Renal cortex interstitium (tissue), 15 donors: ENCODE measurements at places on chromosomes 2 and 18.

GRCh38 chr2:131035826-131036231 lies 57.4 kb downstream of the FAM168B start:
- DNase-seq, result no peak

- no peak for DNase-seq
Observed at GRCh38 chr2:210474776-210475175, 1.8 kb downstream of the LANCL1 start.

DNA sequence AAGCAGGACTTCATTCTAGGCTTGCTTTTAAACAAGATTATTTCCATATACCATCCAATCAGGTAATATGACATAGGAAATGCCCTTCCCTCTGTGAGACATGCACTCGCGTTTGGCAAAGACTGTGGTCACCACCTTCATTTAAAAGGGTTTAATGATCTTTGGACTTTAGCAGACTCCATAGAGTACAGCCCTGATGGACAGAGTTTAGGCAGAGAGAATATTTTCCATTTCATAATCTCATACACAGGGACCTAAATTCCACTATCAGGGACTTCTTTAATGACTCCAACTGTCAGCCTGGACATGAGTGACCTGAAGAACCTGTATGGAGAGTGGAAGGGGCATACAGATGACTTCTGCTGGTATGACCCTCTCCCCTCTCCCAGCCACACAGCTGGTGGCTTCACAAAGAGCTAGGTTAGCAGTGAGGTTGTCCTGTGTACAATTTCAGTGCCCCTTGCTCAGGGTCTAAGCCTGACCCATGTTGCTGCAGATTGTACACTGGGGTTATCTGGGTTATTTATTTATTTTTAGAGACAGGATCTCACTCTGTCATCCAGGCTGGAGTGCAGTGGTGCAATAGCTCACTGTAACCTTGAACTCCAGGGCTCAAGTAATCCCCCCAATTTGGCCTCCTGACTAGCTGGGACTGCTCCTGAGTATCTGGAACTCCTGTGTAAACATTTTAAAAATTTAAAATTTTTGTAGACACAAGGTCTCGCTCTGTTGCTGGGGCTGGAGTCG lies 59.2 kb downstream of the PTPRM start:
- DNase-seq, result no peak

DNA sequence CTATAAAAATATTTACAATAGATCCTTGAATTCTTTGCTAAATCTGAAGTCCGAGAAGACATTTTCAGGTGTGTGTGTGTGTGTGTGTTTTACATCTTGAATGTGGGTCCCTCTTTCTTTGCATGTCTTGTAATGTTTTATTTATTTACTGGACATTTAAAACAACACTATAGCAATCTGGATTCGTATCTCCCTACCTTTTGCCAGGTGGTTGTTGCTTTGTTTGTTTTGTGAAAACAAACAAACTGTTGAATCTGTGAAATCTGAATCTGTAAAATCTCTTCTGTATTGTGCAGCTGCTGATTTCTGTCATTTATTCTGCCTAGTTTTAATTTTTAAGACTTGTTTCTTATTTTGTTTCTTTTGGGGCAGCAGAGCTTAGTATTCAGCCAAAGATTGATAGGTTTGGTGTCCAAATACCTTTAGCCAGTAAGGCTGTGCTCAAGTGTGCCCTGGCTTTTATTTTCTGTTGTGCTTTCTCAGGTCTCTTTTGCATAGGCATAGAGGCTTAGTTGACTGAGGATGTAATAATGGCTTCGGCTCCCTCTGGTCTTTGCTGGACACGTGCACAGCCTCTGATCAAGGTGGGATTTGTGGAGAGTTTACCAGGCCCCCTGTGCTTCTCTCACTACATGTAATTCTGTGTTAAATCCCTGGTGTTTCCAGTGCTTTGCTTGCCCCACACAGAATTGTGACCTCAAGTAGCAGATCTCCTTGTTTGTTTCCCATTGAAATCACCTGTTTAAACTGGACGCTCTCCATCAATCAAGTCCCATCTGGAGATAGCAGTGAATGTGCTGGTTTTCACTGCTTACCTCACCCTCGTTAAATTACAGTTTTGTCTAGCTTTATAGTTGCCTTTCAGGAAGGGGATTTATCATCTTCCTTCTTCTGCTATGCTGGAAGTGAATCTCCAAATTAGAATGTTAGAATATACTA lies 71.1 kb downstream of the BIRC6 start:
- DNase-seq, result no peak

DNA sequence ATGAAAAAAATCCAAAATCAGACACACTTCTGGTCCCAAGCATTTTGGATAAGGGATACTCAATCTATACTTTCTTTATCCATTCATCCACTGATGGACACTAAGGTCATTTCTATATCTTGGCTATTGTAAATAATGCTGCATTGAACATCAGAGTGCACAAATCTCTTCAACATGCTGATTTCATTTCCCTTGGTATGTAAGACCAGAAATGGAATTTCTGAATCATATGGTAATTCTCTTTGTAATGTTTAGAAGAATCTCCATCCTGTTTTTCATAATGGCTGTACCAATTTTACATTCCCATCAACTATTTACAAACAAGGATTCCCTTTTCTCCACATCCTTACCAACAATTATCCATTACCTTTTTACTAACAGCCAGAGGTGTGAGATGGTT lies 33.7 kb upstream of the MCM6 start:
- DNase-seq, result no peak

DNA sequence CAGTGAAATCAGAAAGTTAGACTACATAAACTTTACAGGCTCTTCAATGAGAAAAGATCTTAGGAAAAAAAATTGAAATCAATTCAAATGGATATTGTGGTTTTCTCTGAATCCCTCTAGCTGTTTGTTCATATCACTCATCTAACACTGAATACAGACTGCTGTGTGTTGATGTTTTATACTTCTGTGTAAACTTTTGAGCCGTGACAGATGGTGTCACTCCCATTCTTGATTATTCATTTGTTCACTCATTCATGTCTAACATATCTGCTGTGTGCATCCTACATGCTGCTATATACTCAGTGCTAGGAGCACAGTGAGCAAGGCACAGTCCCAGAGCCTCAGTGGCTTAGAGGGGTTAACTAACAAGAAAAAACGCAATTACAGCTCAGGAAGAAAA lies 12.6 kb downstream of the KLHL23 start:
- DNase-seq, result no peak

GRCh38 chr2:98935777-98936352 lies at the start of gene CRACDL:
CRACDL (minus strand) TSS chr2:98936225; CDS start chr2:98846800, 89,425 bp downstream.
- DNase-seq, result no peak

GRCh38 chr2:9791711-9792110 lies 51.6 kb upstream of the TAF1B start:
- no peak for DNase-seq

DNA sequence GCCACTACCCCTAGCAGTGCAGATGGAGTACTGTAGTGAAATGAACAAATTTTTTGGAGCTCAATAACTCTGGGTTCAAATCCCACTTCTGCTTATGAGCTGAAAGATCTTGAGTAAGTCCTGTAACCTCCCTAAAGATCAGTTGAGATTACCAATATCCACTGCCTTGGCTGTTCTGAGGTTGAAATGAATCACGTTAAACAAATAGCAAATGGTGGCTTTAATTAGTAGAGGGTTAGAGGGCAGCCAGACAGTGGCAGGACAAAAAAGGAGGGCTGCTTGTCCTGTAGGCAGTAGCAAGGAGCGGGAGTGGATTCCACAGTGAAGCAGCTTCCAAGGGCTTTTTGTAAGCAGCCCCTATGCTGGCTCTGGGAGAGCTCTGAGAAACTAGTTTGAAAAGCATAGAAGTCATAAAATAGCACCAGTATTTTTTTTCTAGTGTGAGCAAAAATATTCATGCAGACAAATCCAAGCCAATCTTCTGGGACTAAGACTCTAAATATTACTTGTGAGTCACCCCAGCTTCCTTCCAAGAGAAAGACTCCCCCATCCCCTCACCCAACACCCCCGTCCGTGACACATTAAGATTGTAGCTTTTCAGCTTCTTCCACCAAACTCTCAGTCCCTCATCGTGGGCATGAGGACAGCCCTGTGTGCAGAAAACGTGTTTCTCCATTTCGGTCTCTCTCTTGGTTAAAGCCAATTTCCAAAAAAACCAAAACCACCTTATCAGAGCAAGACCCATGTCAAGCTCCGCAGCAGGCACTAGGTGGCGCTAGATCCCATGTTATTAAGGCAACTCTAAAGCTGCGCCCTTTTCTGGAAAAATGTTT lies 123.5 kb upstream of the LGALSL start:
- DNase-seq, result peak; percentile 92

DNA sequence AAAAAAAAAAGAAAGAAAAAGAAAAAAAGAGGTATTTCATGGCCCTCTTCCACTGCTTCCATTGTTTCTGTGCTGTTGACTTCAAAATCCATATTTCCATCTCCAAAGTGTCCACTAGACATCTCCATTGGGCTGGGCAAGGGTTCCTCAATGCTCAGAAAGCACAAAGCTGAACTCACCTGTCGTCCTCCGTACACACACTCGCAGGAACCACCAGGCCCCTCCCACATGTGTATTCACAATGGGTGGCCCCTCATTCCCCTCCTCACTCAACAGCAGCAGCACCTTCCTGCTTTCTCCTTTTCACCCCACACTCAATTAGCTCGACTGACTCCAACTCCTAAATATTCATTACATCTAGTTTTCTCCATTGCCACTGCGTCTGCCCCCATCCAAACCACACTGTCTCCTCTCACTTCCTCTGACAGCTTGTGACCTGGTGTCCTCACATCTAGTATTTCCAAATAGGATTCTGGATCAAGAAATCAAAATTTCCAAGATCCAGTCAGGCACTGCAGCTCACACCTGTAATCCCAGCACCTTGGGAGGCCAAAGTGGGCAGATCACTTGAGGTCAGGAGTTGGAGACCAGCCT lies 25.2 kb downstream of the OSBPL1A start:
- DNase-seq, result no peak

GRCh38 chr2:3461801-3462492 lies 57.4 kb downstream of the ADI1 start:
- no peak for DNase-seq

DNA sequence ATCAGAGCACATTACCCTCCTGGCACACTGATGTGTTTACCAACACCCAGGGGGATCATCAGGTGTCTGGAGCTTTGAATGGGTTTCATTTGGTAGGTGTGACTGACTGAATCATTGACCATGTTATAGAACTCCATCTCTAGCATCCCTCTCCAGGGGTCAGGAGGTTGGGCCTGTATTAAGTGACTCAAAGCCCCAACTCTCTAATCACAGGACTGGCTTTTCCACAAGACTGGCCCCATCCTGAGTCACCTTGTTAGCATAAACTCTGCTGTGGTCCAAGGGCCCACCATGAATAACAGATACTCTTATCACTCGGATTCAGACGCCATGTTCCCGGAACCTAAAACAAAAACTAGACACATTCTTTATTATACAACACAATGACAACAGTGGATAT lies 125.9 kb upstream of the NDUFV2 start:
- DNase-seq, result no peak

GRCh38 chr2:216594081-216594480 lies 39.1 kb upstream of the IGFBP2 start:
- no peak for DNase-seq

DNA sequence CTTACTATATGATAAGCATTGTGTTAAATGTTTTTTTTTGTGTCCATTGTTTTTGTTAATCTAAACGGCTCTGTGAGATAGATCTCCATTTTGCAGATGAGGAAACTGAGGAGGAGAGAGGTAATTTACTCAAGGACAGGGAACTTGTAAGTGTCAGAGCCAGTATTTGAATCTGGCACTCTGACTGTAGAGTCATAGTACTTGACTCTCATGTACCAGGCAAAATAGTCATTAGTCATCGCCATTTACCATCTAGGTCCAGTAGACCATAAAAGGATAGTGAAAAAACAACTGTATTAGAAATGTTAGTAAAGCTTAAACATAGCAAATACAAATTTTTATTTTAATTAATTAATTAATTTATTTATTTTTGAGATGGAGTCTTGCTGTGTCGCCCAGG lies 4.8 kb downstream of the PSMD14 start:
- DNase-seq, result no peak

- no peak for DNase-seq
Observed at GRCh38 chr18:56214706-56215105, 423.7 kb downstream of the TXNL1 start.

GRCh38 chr2:24272161-24272802 lies 88.1 kb downstream of the ITSN2 start:
- no peak for DNase-seq

DNA sequence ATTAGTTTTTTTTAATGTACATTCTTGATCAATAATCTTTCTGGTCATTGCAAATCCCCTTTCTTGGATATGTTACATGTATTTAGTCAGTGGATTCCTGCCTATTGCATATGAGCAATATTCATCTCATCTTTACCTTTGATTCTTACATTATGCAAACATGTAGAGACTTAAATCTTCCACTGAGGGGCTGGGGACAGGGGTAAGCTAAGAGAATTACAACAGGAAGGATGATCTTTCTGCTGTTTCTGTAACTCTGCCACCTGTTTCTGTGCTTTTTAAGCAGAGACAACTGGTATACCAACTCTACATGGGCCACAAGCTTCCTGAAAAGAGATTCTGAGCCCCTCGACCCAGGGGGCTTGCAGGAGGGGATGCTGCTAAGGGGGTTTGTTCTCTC lies 68.6 kb downstream of the RND3 start:
- DNase-seq, result no peak

GRCh38 chr2:37838541-37839167 lies 86.4 kb upstream of the RMDN2 start:
- no peak for DNase-seq

GRCh38 chr2:158579928-158580327 lies 123.2 kb downstream of the PKP4 start:
- DNase-seq, result no peak

- DNase-seq, result no peak
Observed at GRCh38 chr2:17813742-17814473, 2.4 kb upstream of the MSGN1 start.

DNA sequence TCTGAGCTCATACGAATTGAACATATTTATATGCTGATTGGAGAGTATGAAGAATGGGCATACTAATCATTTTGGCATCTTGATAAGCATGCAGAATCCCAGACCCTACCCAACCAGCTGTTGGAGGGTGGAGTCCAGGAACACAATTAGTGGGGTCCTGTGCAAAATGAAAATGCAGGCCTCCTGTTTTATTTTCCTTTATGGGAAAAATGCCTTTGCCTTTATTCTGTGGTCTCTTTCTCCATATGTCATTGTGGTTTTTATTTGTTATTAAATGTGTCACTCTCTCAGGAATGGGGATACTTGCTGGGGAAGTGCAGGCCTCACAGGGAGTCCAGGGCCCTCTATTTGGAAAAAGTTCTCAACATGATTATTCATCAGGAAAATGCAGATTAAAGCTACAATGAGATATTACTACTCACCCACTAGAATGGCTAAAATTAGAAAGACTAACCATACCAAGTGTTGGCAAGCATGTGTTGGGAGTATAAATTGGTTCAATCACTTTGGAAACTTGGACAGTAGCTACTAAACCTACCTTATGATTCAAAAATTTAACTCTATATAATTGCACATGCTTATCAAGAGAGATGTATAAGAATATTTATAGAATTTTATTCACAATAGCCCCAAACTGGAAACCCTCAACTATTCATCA lies 223.1 kb upstream of the FBXO11 start:
- no peak for DNase-seq

GRCh38 chr2:108970369-108970768 lies 18.7 kb downstream of the EDAR start:
- no peak for DNase-seq
